ENCODE measurements at places on chromosomes 2 and 18.

GRCh38 chr2:219675221-219675620 is 47.8 kb downstream of the SLC4A3 start:
- no peak for DNase-seq

- no peak for DNase-seq
These were observed 3.4 kb downstream of the HDLBP start for GRCh38 chr2:241312082-241312481.

DNA sequence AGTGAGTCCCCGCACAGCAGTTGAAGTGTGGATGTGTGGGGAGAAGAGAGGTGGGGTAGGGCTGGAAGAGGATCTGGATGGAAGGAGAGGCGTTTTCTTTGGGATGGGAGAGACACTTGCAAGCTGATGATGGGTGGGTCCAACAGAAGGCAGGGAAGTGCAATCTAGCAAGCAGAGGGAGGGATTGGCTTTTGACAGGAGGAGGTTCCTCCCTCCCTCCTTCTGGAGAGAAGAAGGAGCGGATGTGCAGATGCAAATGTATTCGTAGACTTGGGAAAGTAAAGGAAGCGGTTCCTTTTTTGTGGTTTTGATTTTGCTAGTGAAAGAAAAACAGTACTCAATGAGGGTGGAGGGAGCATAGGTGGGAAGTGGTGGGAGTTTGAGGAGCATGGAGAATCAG is 48.9 kb downstream of the LAMA3 start:
- DNase-seq: no peak

GRCh38 chr2:71513096-71513495 is 59.7 kb downstream of the DYSF start:
- no peak for DNase-seq

- no peak for DNase-seq
These were observed 4.8 kb downstream of the TNFRSF11A start for GRCh38 chr18:62329691-62330454.

DNA sequence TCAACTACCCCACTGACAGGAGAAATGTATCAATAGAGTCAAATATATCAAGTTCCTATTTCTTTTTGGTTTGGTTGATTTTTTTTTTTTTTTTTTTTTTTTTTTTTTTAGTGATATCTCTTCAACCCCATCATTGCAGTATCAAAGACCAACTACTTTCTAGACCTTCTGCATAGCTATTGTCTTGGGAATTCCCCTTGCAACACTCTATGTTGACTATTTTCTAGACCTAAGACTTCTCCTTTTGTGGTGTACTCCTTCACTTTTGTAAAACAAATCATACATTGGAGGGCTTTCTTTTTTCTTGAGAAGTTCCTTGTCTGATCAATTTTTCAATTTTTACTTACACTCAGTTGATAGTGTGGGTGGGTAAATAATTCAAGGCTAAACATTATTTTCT is 46.5 kb upstream of the NR4A2 start:
- no peak for DNase-seq

DNA sequence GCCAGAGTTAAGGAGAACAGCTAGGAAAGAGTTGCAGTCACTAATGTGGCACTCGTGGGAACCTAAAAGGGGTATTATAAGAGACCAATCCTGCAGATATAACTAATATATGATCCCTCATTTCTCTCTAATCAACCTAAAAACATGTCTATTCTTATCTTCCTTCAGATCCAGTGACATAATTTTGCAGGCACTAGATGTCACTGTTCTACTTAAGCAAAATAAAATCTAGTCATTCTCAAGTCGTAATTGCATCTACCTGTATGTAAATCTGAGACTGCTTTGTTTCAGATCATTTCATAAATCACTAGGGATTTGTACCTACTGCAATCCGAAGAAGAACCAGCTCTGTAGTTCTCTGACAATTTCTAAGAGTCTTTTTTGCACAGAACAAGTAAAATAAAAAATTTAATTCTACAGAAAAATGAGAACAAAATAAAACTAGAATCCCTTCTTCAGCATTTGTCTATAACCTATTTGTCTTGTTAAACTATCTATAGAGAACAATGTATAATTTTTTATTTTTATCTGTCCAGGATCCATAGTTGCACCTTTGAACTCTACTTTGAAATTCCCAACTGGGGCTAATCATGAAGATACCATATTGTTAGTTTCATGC is 56.5 kb upstream of the ERBB4 start:
- DNase-seq: no peak

DNA sequence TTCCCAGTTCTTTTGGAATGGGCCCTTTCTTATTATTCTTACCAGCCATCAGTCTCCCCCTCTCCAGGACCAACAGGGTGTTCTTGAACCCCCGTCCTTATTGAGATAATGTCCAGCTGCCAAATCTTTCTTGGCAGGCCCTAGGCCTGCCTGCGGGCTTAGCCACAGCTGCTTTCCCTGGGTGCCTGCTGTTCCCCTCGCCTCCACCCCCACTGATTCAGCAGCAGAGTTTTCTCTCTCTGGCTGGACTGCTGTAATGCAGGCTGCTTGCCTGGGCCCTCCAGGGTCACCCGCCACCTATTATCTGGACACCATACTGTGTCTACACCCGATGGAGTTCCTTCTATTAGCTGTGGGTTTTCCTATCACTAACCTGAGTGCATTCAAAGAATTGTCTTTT is 395.4 kb upstream of the ATP5MC3 start:
- DNase-seq: no peak

DNA sequence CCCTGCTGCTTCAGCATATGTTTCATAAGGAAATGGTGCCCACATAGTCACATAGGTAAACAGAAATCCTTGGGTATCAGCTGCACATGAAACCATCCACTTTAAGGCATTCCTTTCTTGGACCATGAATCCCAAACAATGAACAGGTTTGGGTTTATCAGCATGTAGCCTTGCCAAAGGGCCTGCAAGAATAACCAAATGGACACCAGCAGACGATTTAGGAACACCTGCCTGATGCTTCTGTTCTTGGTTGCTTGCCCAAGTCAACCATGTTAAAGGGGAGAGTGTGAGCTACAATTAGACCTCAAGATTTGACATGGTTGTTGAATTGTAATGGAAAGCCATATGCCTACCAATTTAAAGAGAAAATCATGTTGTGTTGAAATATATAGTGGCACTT is 1342.7 kb upstream of the PIK3C3 start:
- no peak for DNase-seq

GRCh38 chr2:232950751-232951150 is 62.3 kb downstream of the NGEF start:
- DNase-seq: no peak

DNA sequence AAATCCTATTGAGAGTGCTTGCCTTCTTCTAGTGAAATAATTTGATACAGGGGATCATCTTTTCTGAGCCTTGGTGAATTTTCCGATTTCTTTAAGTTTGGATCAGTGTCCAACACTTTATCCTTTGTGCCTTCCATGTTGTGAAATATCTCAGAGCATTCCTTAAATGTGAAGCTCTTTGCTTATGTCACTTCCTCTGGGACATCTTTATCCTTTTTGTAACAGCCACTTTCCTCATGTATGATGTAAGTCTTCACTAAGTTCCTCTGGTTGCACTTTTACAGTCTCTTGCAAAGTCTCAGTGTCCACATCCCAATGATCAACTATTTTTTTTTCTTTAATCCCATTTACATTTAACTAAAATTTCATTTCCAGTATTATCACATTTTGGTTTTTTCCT is 254.2 kb downstream of the EN1 start:
- no peak for DNase-seq

DNA sequence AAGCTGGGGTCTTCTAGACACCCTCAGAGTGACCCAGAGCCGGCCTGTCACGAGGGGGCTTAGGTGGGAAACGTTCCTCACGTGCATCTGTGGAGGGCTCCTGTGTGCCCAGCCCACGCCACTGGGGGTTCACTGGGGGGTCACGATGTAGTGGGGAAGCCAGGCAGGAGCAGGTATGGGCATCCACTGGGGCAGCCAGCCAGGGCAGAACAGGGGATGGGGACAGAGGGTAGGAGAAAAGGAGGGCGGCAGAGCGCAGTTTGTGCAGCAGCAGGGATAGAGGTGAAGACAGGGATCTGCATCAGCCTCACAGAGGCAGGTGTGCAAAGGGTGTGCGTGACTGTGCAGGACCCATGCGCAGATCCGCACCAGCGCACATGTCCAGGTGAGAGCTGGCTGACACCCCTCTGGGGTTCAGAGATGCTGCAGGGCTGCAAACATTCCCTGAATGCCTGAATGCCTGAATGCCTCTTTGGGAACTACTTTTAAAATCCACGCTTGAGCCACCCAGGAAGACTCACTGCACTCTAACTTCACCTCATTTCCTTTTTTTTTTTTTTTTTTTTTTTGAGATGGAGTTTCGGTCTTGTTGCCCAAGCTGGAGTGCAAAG is 10.0 kb downstream of the PNKD start:
- no peak for DNase-seq

DNA sequence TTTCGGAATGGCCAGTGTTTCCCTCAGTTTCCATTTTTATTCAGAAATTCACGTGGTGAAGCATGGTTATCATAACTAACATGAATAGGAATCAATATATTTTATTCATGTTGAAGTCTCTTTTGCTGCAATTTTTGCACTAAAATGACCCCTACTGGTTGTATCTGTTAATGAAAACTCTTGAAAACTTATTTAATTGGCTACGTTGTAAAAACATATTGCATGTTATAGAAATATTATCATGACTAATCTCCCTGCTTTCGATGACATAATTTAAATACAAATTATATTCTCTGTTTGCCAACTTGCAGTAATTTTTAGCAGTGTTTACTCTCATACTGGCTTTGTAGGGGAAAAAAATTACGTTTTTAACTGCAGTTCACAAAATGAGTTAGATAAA is 3.5 kb downstream of the CRIM1 start:
- no peak for DNase-seq

- DNase-seq: no peak
These were observed 144.5 kb upstream of the TCF4 start for GRCh38 chr18:55732227-55733106.

DNA sequence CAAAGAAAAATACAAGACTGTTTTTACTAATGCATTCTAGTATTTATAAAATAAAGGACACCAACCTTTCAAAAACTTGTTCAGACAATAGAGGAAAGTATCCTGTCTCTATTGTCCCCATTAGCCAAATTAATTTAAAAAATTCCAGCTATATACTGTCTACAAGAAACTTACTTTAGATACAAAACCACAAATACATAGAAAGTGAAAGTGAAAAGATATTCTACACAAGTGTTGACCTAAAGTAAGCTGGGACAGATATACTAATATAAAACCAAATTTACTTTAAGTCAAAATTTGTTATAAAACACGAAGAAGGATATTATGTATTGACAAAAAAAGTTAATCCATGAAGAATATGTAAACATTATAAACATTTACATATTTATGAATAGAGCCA is 893.3 kb upstream of the TMEFF2 start:
- no peak for DNase-seq

GRCh38 chr2:178700136-178700535 is 107.1 kb downstream of the TTN start:
- DNase-seq: no peak

DNA sequence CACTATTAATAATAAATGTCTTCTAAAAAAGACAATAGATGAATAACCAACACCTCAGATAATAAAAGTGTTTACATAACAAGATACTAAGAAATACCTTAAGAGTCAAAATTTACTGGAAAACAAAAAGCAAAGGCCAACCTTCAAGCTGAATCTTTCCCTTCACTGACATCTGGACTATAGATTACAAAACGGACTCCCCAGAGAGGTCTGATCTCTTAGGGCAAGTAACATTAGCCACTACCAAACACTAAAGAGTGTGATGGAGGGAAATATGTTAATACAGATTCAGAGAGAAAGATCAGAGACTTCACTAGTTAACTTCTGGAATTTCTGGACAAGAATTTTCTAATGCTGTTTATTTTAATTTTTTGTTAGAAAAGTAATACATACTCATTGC is 13.9 kb downstream of the CLASP1 start:
- no peak for DNase-seq

DNA sequence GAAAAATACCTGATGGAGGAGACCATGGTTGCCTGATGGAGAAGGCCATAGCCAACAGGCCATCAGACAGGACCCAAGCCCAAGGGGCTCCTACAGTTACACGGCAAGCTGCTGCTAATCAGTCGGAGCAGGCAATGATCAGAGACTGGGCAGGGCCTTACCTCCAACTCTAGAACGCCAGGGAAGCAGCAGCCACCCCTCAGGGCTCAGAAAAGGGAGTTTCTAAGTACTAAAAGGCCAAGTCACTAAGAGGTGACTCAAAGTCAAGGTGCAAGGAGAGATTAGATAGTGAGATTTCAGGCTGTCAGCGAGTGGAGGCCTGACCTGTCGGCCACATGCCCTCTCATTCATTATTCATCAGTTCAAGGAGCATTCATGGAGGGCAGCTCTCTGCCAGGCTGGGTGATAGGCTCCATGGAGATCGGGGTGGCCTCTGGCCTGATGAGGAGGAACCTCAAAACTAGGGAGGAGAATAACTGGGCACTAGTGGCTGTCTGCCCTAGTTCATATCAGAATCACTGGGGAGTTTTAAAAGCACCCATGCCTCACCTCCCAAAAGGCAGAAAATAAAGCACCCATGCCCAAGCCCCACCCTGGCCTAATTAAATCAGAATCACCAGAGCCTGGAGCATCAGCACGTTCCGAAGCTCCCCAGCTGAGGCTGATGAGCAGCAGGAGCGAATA is 3.6 kb downstream of the VIL1 start:
- DNase-seq: no peak

- DNase-seq: no peak
These were observed 62.7 kb downstream of the FAM168B start for GRCh38 chr2:131030478-131030971.
